Prostate gland (tissue), 2 donors: ENCODE measurements at places on chromosomes 12 and 14.
A peak's percentile ranks its signal among the peaks of the same experiment; 100 is the strongest.

- no peak for DNase-seq
Observed at GRCh38 chr12:106094304-106094703, 44.5 kb downstream of the NUAK1 start.

DNA sequence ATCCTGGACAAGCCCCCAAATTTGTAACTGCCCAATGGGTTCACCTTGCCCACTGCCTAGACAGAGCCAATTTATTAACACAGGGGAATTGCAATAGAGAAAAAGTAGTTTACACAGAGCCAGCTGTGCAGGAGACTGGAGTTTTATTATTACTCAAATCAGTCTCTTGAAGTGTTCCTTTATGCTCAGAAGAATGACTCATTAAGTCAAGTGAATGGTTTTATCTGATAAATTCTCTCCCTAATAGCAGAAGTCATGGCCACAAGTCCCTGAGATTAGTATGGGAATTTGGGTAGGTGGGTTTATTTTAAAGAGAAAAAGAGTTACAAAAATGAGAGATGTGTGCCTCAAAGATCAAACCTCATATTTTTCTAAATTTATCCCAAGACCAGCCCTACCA lies 122.8 kb upstream of the NUDT4 start:
- DNase-seq: no peak

- DNase-seq: no peak
Observed at GRCh38 chr12:57185403-57185802, 31.2 kb upstream of the NXPH4 start.

GRCh38 chr14:86532219-86532618 lies 1002.3 kb downstream of the FLRT2 start:
- DNase-seq: no peak

GRCh38 chr12:66280561-66280960 lies 21.7 kb upstream of the HELB start:
- DNase-seq: no peak

DNA sequence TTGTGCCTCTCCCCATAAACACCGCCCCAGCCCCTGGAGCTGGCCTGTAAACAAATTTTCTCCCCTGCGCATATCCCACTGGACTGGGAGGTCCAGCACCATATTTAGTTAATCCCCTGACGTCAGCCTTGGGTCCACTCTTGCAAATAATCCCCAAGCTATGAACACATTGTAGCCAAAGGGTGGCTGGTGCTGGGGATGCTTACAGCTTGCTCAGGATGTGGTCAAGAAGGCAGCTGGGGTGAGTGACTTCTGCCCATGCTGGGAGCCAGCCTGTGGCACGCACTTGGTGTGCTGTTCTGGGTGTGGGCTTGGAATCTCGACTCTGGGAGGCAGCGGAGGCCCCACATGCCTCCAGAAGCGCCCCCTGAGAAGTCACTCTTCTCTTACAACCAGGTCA lies 32.1 kb downstream of the CMKLR1 start:
- DNase-seq: no peak

DNA sequence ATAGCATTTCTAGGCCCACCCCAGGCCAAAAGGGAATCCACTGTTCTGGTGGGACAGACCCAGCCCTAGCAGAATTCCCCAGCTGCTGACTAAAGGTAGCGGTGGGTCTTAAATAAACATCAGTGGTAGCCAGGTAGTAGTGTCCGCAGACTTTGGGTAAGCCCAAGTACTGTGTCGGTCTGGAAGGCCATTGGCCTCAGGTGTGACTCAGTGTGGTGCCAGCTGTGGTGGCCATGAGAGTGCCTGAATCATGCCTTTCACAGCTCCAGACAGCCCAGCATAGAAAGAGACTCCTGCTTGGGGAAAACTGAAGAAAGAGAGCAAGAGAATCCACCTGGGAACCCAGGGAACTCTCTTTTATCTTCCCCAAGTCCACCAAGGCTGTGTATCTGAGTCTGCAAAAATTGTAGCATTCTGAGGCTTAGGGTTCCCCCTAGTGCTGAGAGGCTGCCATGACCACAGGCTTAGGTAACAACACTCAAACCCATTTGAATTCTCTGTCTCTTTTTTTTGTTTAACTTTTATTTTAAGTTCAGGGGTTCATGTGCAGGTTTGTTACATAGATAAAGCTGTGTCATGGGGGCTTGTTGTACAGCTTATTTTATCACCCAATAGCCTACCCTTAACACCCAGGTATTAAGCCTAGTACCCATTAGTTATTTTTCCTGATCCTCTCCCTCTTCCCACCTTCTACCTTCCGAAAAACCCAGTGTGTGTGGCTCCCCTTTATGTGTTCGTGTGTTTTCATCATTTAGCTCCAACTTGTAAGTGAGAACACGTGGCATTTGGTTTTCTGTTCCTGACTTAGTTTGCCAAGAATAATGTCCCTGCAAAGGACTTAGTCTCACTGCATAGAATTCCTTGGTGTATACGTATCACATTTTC lies 16.7 kb upstream of the CD163L1 start:
- DNase-seq: peak; percentile 22

DNA sequence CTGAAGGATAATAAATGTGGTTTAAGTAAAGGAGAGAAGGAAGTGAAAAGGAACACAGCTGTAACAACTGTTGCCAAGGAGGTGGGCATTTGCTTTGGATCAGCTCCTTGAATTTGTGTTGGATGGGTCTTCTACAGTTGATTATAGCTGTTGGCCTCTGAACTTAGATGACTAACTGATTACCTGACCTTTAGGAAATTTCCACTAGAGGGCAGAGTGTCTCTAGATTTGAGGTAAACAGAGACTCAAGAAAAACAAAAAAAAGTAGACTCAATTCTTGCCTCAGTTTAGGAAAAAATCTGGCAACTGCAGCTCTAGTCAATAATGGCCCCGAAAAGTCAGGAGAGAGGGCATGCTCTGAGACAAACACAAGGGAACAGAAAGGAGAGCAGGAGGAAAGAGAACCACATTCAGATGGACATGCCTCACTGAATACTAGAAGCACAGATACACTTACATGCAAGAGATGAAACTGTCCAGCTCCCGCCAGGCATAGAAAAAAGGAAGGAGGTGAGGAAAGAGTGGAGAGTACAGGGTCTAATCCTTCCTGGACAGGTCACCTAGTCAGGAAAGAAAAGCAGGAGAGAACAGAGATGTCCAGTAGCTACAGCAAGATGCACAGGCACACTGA lies 20.6 kb downstream of the COX14 start:
- no peak for DNase-seq
